Left lobe of liver (tissue), 2 donors: ENCODE measurements at places on chromosomes 2 and 18. TPM values are rescaled to one million over a fixed set of nuclear protein-coding genes. Genes with fewer than 3 reads are reported as not detected.

Gene MOCOS
- total RNA-seq = 27.4 TPM

Gene TGIF1
- total RNA-seq = 14.1 TPM

Gene SLC11A1
- total RNA-seq = 3.3 TPM

Gene LOXHD1
- total RNA-seq = not detected

GRCh38 chr2:237293978-237294377 is 120.0 kb downstream of the COL6A3 start:
- no peak for DNase-seq

GRCh38 chr2:78778756-78779510 is 246.6 kb upstream of the REG3G start:
- no peak for DNase-seq

DNA sequence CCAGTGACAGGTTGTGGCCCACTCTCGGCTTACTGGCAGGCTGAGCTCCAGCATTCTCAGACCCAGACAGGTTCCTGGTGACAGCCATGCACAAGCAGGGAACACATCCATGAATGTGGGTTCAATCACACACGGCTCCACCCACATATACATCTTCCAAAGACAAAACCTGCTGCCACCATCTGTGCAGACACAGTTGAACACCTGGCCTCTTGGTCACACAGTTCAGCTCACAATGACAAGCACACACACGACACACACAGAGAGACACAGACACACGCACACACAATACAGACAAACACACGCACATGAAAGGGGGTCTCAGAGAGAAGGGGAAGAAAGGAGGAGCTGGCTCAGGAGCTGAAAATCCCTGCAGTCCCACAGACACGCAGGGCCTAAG is 32.1 kb upstream of the PTMA start:
- DNase-seq = no peak

- DNase-seq = no peak
Observed at GRCh38 chr2:10265329-10266132, 37.2 kb upstream of the HPCAL1 start.

- no peak for DNase-seq
Observed at GRCh38 chr18:64519201-64519600, 370.3 kb upstream of the LINC00305 start.

- DNase-seq = no peak
Observed at GRCh38 chr2:7774481-7774880, 857.3 kb downstream of the RNF144A start.

- DNase-seq = no peak
Observed at GRCh38 chr2:170739048-170739447, 23.9 kb downstream of the SP5 start.
